ENCODE measurements at places on chromosomes 5 and 9. TPM values are rescaled to one million over a fixed set of nuclear protein-coding genes. Genes with fewer than 3 reads are reported as not detected.

The PGM5 gene
- 5.6 TPM for total RNA-seq

The NIM1K gene
- 9.0 TPM for total RNA-seq

The PCDHA9 gene
- total RNA-seq = 18.6 TPM

The PCDHA8 gene
- 11.1 TPM for total RNA-seq

The PCDHB5 gene
- total RNA-seq = 9.7 TPM

The ZNF883 gene
- 35.1 TPM for total RNA-seq

The SLC6A18 gene
- total RNA-seq = not detected

The FOXD4L5 gene
- 0.47 TPM for total RNA-seq

The AQP7 gene
- total RNA-seq = not detected

The MARCHF11 gene
- total RNA-seq = 3.6 TPM

The TRIM7 gene
- total RNA-seq = 0.78 TPM

The ZBTB5 gene
- 22.5 TPM for total RNA-seq

The SNCAIP gene
- 48.2 TPM for total RNA-seq

The TAF11L10 gene
- not detected for total RNA-seq

The PRRC2B gene
- 118 TPM for total RNA-seq

The IER5L gene
- total RNA-seq = 44.3 TPM

The IL4 gene
- not detected for total RNA-seq

The ECM2 gene
- 5.6 TPM for total RNA-seq

Measured in occipital lobe (tissue), 3 donors.